ENCODE measurements at places on chromosomes 12 and 14.

GRCh38 chr12:27812502-27812901, 32.5 kb upstream of the MANSC4 start:
- DNase-seq = no peak

DNA sequence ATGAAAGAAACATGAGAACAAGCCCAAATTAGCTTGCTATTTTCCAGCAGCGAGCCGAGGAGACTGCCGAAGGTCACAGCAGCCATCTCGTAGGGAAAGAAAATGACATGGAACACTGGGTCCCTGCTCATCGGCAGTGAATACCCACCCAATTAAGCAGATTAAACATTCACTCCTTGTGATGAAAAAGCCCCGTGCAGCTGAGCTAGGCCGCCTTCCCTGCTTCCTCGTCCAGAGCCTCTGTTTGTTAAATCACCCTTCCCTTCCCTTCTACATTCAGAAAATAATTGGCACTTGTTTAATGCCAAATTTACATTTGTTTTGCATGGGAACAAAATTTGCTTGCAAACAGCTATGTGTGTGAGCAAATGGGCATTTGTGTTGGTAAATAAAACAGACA, 342.5 kb downstream of the RMST start:
- no peak for DNase-seq

DNA sequence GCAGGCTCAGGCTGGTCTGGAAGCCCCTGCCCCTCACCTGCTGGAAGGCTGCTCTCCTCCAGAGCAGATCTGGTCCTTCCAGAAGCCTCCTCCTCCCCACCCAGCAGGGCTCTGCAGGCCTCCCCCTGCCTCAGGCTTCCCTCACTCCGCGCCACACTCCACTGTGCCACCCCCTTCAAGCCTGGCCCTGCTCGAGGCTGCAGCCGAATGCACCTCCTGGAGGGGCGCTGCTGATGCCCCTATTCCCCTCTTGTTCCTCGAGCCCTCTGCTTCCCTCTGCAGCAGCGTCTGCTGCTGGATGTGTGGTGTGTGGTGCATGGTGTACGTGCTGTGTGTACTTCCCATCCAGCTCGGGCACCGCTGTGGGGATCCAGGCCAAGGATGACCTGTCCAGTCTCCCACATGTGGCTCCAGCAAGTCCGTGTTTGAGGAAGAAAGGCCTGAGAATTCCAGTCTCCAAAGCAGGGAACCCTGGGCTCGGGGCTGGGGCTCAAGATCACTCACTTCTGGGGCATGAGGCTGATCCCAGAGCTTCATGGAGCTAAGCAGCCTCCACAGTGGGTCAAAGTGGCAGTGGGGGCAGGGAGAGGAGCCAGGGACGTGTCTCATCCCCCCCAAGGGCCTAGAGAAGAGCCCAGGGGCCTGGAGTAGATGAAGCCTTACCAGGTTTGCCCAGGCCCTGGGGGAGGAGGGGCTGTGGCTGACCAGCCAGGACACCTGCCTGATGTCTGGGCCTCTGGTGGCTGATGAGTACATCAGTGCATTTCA, 136.0 kb upstream of the C14orf180 start:
- no peak for DNase-seq

DNA sequence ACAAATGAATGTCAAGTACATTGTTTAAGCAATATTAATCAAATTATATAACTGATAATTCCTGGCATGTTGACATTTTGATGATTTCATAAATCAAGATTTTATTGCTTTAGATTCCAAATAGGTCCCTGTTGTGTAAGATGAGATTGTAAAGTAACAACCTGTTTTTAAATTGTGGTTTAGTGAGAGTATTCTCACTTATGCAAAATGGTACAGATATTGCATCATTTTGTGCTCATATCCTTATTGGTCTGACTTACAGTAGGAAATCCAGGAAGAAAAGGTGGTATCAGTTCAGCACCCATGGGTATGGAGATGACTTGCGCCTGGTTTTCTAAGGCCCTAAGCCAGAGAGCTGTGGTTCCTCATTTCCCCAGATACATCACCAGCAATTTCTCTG, 165.5 kb downstream of the KIF21A start:
- no peak for DNase-seq

- DNase-seq = no peak
Measured at GRCh38 chr12:47775100-47775911, 2.3 kb downstream of the SLC48A1 start.

- DNase-seq = no peak
Measured at GRCh38 chr14:54818201-54819133, 84.2 kb downstream of the GCH1 start.

- DNase-seq = no peak
Measured at GRCh38 chr14:31966896-31967668, 110.0 kb upstream of the ARHGAP5 start.

GRCh38 chr12:2613326-2614073, 181.3 kb upstream of the FKBP4 start:
- no peak for DNase-seq

GRCh38 chr14:96167224-96168148, 37.2 kb upstream of the BDKRB2 start:
- no peak for DNase-seq

GRCh38 chr12:48903363-48903981, 21.8 kb downstream of the FKBP11 start:
- no peak for DNase-seq

- no peak for DNase-seq
Measured at GRCh38 chr12:64656429-64656828, 46.1 kb downstream of the RASSF3 start.

GRCh38 chr14:26811756-26812305, 214.0 kb upstream of the NOVA1 start:
- DNase-seq = no peak

GRCh38 chr14:91358654-91359220, 58.9 kb downstream of the CCDC88C start:
- DNase-seq = no peak

DNA sequence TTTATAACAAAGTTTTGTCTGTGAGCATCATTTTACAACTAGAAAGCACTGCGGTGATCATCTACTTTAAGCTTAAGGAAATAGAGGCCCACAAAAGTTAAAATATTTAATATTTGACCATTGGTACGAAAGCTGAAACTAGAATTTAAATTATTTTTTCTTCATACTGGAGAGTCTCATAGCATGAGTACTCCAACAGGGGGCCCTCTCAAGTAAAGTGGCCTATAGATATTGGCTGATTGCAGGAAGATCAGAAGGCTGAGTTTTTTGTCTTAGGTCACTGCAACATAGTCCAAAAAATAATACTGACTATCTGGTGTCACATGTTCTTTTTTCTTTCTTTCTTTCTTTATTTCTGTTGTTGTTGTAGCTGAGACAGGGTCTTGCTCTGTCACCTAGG, 75.3 kb upstream of the ZDHHC17 start:
- no peak for DNase-seq

GRCh38 chr14:40630471-40630870, 976.2 kb upstream of the LRFN5 start:
- DNase-seq = no peak

- DNase-seq = peak; percentile 12
Measured at GRCh38 chr12:11545484-11546330, 103.8 kb upstream of the ETV6 start.

GRCh38 chr14:35335388-35336092, 43.4 kb downstream of the PSMA6 start:
- no peak for DNase-seq

DNA sequence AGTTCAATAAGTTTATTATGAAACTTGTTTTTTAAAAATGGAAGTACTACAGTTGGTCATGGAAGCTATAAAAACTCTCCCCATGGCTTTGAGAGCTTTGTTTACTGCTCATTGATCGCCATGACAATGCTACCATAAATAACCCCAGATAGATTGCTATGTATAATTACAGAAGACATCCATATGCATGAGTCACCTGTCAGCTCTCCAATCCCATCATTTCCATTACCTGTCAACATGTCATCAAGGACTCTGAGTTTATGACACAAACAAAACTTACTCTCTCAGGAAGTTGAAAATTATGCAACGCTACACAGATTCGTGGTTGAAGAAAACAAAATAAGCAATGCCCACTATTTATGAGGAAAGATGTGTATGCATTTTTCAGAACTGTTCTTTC, 144.4 kb downstream of the SEC23A start:
- DNase-seq = no peak

DNA sequence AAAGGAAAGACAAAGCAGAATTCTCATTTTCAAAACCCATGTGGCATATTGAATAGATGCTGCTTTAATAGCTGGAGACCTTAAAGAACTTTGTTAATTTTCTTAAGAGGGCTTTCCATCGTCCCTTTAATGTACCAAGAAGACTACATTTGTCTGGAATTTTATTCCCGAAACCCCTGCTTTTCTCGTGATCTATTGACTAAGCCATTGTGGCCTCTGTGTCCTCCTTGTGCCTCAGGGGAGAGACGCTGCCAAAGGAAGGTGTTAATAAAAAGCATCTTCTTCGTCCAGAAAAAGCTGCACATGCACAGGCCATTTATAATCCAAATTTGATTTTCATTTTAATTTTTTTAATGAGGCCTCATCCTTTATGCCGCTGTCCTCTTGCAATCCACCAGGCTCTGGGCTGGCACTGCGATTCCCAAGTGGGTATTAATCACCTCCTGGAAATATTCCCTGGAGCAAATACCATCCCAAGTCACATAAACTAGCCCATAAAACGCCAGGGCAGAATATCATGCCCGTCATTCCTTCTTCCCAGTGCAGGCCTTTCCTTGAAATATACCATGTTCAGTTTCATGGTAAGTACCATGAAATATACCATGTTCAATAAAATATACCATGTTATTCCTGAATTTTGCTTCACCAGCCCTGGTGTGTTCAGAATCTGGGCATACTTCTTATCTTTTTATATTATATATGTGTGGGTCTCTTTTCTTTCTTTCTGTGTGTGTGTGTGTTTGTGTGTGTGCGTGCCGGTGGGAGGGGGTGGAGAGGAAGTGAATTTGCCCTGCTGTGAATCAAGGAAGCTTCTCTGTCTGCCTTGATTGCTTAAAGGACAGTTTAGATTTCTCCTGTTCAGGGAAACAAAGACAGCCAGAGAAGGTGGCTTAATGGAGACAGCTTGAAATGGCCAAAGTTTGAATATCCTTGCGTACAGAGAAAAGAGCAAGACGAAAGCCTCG, 147.6 kb downstream of the PHETA1 start:
- no peak for DNase-seq

GRCh38 chr14:42626986-42627385, 1020.3 kb downstream of the LRFN5 start:
- no peak for DNase-seq

DNA sequence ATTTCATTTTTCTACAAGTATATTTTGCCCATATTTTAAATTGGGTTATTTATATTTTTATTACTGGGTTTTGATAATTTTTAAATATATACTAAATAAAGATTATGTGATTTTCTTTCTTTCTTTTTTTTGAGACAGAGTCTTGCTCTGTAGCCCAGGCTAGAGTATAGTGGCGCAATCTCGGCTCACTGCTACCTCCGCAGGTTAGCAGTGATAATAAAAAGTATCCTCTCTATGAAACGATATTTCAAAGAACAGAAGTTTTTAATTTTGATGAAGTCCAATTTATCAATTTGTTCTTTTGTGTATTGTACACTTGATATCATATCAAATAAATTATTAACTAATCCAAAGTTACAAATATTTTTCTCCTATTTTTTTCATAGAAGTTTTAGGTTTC, 47.2 kb upstream of the LDHB start:
- DNase-seq = no peak

DNA sequence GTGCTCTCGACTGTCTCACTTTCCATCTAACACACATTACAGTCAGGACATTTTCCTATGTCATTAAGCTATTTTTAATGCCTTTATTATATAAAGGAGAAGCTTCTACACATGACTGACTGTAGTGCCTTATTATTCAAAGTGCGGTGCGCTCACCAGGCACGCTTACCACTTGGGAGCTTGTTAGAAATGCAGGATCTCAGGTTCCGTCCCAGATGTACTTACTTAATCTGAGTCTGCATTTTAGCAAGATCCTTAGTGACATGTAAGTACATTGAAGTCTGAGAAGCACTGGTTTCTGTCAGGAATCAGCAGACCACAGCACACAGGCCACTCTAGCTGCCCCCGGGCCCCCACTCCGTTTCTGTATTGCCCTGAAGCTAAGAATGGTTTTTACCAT, 44.7 kb upstream of the MDM1 start:
- DNase-seq = no peak

GRCh38 chr14:101889898-101890297, 74.5 kb upstream of the DYNC1H1 start:
- no peak for DNase-seq

DNA sequence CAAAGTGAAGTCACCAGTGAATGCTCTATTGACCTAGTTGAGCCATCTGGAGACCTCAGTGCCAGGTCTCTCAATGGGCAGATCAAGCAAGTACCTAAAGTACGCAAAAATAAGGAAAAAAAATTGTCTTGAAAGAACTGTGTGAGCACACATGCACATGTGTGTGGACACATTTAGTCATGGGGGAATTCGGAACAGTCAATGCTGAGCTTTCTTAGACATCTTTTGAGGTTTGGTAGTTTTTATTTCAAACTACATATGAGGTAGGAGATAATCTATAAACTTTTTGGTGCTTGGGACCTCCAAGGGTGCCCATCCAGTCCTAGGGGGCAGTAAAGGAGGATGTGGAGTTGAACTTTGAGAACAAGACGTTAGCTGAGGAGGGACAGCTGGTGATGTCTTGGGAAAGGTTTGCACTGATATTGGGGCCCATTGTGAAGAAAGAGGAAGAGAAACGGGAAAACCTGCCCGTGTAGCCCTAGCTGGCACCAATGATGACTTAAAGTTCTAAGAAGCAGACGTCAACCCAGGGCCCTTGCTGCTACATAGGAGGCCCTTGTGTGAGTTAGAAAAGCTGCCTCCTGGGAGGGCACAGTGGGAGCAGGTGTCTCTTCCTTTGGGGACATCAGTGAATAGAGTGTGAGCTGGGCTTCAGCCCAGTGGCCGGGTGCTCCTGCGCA, 124.4 kb downstream of the NT5DC3 start:
- DNase-seq = no peak

DNA sequence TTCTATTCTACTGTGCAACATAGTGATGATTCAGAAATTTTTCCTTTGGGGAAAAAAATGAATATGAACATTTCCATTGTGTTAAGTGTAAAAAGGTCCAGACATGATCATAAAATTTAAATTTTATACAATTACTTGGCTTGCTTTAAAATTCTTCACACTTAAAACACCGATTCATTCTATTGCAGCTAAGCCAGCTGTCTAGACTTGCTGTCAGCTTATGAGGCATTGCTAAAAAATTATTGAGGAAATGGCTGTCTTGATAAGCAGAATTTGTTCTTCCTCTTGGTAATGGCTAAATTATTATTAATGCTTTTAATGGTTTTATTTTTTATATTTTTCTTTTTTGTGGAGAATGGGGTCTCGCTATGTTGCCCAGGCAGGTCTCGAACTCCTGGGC, 1.8 kb downstream of the LYSET start:
- no peak for DNase-seq

DNA sequence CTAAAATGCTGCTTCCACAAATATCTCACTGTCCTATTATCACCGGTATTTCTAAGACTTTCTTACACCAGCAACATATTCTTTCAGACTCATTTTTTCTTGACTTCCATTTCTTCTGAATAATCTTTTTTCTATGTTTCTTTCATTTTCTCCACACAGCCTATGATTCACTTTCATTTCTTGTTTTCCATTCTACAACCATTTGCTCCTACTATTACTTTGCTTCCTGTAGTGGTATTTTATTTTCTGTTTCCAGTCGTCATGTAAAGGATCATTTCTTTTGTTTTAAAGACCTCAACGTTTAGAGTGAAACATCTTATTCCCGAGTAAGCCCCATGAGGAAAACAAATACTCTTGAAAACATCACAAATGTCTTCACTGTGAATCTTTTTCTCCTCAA, 182.2 kb upstream of the MDGA2 start:
- DNase-seq = no peak

- no peak for DNase-seq
Measured at GRCh38 chr14:69675877-69676416, 64.6 kb downstream of the SUSD6 start.

All from stimulated activated CD8-positive, alpha-beta memory T cell treated with anti-CD3 and anti-CD28 coated beads, Interleukin-4, amount 100 ng/mL, for 1 hour (primary cell).